ENCODE measurements at places on chromosomes 7 and 10. TPM values are rescaled to one million over a fixed set of nuclear protein-coding genes. Genes with fewer than 3 reads are reported as not detected.

Gene LRRC4
- 1.3 TPM for total RNA-seq

Gene EFCAB10
- total RNA-seq, result not detected

Gene OR6V1
- total RNA-seq, result not detected

Gene MYO3A
- total RNA-seq, result not detected

Gene C10orf105
- 0.32 TPM for total RNA-seq

Data from activated T-helper 1 cell treated with anti-CD3 and anti-CD28 coated beads, Interleukin-12 subunit alpha, Interleukin-12 subunit beta, Interleukin-2, Interleukin-4 antibody, amounts not matched to agents 30 ng/mL and 10 ng/mL and 1 ng/mL, durations not matched to agents 14 hours and 24 hours and 36 hours (primary cell).